ENCODE measurements at places on chromosomes 12 and 14.

GRCh38 chr12:44307506-44308168, 471.8 kb downstream of the TMEM117 start:
- peak; percentile 8 for DNase-seq

- DNase-seq = no peak
Measured at GRCh38 chr12:114701104-114701414, 17.1 kb upstream of the TBX3 start.

GRCh38 chr12:89154743-89155499, 197.4 kb downstream of the DUSP6 start:
- DNase-seq = no peak

DNA sequence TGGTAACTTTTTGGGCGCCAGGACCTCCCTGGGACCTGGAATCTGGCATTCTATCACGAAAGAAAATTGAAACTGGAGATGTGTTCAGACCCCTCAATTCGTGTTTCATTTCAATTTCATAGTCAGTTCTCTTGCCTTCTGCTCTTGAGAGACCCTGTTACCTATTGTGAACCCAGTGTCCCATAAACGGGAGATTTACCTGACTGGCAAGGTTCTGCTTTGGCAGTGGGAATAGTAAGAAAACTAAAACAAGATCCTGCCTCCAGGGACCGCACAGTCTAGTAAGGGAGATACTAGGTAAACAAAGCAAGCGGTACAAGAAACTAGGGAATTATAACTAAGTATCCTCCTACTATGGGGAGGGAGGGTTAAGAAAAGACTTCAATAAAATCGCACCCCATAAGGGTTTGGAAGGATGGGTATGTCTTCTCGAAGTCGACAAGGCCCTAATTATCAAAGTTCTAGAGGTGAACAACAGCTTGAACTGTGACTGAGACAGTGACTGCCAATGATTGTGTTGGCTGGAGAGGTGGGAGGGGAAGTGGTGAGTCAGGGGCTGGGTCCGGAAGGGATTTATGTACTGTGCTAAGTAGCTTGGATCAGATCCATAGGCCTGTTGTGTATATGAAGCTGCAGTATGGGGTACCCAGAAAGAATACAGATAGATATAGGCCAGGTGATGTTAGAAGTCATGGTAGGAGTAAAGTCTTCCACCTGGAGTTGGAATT, 754 bp downstream of the ACSS3 start:
- DNase-seq = no peak

DNA sequence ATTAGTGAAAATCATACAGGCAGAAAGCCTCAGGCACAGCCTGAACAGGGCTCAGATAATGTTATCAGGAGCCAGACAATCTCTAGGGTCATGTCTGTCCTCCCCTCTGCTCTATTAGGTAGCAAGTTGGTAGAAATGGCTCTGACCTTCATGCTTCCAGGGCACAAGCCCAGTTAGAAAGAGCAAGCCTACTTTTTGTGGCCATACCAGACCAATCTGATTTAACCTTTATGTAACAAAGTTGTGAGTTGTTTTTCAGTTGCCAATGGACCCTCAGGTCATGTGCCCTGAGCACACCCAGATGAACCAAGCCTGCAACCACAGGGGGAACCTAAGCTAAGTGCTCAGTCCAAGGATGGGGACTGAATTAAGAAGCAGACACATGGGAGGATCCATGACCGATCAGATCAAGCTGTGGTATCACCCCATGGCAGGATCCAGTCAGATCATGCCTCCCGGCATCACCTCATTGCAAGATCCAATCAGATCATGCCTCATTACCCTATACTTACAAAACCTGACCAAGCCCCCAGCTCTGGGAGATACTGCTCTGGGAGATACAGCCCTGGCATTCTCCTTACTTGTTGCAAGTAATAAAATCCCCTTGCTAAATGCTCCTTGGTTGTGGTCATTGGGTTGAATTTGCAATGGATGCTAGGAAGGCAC, 18.8 kb upstream of the HIGD1C start:
- DNase-seq = no peak

- no peak for DNase-seq
Measured at GRCh38 chr12:117030187-117030900, 68.9 kb downstream of the TESC start.

GRCh38 chr12:1845427-1845826, 25.1 kb downstream of the LRTM2 start:
- DNase-seq = peak; percentile 5

DNA sequence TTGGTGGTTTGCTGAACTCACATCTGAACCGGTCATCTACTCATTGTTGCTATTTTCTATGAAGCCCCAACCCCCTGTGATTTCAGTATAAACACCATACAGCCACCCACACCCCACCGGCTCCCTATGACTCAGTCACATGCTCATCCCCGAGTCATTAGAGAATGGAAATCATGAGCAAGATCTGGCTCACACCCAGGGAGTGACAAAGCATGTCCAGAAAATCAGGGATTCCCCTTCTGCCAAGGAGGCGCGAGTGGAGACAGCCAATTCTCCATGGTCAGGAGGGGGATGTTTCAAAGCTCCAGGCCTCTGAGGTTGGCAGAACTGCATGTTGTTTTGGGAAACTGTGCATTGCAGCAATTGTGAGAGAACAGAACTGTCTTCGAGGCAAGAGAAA, 657.5 kb upstream of the TBX3 start:
- no peak for DNase-seq

DNA sequence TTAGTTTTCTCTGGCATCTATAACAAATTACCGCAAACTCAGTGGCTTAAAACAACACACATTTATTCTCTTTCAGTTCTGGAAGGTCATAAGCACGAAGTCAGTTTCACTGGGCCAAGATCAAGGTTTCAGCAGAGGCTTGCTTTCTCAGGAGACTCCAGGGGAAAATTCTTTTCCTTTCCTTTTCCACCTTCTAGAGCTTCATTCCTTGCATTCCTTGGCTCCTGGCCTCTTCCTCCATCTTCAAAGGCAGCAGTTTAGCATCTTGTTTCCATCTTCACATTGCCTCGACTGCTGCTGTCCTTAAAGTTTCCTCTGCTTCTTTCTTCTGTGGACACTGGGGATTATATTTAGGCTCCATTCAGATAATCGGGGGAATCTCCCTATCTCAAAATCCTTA, 106.1 kb downstream of the PDE3A start:
- DNase-seq = no peak

DNA sequence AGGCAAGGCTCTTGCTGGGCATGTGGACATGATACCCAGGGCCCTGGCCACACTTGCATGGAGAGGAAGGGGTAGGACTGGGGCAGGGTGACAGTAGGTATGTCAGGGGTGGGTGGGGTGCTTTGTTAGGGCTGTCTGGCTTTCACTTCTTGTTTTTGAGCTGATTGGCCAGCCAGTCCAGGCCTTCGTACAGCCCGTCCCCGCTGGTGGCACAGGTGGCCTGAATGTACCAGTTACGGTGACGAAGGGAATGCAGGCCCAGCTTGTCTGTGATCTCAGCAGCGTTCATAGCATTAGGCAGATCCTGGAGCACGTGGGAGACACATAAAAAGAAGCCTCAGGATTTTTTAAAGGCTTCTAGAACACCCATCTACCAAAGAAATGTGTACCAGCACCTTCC, 13.5 kb upstream of the FKBP11 start:
- no peak for DNase-seq

DNA sequence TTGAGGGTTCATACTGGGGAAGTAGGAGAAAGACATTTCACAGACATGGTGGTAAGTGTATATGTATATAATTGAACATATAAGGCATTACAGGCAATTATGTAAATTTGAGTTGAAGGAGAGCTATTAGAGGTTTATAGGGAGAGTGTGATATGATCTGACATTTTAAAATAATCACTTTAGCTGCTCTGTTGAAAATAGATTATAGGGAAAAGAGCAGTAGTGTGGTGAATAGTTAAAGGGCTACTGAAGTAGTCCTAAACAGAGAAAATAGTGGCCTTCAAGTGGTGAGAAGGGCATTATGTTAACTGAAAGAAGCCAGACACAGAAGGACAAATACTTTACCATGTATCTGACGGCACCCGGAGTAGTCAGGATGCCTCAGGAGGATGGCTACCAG, 234.2 kb downstream of the SLC41A2 start:
- DNase-seq = no peak

- no peak for DNase-seq
Measured at GRCh38 chr12:20268121-20268732, 100.1 kb upstream of the PDE3A start.

DNA sequence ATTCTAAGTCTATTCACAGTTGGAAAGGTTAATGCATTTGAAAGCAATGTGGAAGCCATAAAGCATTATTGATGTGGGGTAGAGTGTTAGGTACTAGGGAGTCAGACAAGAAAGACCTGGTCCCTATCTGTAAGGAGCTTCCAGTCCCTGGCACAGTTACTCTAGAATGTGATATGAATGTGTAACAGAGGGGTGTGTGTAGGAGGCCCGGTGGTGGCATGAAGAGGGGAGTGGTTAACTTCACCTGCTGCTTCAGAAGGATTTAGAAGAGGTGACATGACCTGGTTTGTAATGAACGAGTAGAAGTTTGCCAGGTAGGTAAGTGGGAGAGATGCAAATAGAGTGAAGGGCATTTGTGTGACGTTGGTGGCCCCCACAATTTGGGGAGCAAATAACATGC, 15.1 kb upstream of the GALNT6 start:
- DNase-seq = no peak

GRCh38 chr12:26928661-26929060, 9.1 kb downstream of the INTS13 start:
- peak; percentile 61 for DNase-seq

DNA sequence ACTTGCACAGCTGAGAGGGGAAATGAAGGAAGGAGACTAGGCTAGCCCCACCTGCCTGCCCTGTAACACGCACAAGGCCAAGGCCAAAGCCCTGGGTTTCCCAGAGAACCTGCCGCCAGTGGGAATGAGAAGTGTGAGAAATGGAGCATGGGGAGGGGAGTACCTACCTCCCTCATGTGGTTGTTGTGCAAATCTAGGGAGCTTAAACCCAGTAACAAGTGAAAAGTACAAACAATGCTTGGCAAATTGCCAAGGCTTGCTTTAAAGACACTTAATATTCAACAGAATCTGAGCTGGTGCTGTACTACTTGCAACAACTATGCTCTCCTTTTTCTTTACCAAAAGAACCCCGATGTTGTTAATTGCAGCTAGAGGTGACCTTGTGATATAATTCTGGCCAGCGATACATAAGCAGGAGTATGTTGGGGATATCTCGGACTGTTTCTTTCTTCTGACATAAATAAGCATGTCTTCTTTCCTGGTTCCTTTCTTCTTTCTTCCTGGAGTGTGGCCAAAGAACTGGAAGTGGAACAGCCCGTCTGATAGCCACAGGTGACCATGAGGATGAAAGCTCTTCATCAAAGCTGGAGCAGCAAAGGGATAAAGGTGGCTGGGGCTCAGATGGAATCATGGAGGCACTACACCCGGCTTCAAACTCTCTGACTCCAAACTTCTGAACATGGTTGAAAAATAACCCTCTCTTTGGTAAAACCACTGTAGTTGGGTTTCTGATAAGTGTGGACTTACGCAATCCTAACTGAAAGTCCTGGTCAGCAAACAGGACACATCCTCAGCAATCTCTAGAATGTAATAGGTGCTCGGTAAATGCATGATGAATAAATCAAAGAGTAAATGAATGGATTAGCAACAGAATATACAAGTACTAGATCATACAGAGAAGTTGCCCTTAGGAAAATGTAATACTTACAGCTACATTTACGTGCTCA, 207.9 kb downstream of the NUAK1 start:
- no peak for DNase-seq

DNA sequence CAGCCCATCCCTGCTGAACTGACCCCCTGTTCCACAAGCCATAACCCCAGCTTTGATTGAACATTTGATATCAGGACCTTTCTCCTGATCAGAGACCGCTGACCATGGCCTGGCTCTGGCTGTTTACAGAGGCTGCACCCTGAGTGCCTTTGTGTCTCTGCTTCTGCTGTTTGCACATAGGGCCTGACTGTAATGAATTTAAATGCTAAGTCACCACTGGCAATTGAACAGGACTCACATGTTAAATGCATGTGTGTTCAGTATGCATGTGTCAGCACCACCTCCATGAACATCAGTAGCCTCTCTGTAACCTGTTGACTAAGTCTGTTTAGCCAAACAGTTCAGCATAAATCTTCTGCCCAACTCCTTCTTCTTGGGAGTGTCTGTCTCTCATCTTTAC, 690.3 kb downstream of the TMEM121 start:
- no peak for DNase-seq

- DNase-seq = no peak
Measured at GRCh38 chr12:12564911-12565310, 2.2 kb upstream of the DUSP16 start.

- no peak for DNase-seq
Measured at GRCh38 chr12:19125325-19125724, 4.2 kb upstream of the PLEKHA5 start.

DNA sequence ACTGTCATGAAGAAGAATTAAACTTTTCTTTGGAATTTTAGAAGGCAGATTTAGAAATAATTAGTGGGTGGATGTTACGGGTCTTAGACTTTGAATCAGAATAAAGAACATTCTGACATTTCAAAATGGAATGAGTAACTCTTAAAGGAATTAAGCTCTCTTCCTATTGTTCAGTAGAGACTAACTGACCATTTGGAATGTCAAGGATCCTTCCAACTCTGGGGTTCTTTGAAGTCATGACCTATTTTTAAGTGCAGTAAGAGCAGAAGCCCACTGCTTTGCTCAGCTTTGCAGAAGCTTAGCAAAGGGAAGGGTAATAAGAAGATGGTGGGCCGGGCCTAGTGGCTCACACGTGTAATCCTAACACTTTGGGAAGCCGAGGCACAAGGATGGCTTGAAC, 4.0 kb downstream of the CHURC1 start:
- DNase-seq = no peak

DNA sequence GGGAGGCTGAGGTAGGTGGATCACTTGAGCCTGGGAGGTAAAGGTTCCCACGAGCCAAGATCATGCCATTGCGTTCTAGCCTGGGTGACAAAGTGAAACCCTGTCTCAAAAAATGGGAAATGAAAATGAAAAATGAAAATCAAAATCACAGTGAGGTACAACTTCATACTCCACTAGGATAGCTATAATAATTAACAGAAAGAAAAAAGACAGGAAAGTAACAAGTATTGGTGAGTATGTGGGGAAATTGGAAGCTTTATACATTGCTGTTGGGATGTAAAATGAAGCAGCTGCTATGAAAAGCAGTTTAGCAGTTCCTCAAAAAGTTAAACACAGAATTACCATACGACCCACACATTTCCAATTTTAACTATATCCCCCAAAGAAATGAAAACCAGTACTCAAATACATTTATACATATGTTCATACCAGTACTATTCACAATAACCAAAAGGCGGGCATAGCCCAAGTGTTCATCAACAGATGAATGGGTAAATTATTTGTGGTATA, 22.2 kb downstream of the SGPP1 start:
- no peak for DNase-seq

- no peak for DNase-seq
Measured at GRCh38 chr14:74804219-74804825, 41.2 kb downstream of the YLPM1 start.

DNA sequence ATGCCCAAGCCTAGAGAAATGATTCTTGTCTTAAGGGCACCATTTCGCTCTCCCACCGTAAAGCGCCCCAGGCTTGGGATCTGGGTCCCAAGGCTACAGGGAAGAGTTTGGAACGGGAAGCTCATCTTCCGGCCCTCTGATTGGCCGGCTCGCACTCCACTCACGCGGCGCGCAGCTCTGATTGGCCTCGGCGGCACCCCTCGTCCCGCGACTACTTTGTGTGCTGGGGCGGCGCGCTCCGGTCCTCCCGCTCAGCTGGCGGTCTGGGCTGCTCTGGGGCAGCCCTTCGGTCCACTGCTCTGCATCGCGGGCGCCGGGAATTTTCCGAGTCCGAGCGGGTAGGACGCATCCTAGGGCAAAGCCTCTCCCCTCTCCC, 886 bp upstream of the FUT8 start:
- DNase-seq = peak; percentile 91

- no peak for DNase-seq
Measured at GRCh38 chr14:64775081-64775777, 71.0 kb downstream of the PLEKHG3 start.

- peak; percentile 33 for DNase-seq
Measured at GRCh38 chr12:85310025-85310424, 30.0 kb downstream of the ALX1 start.
